ENCODE measurements at places on chromosomes 3 and 15. TPM values are rescaled to one million over a fixed set of nuclear protein-coding genes. Genes with fewer than 3 reads are reported as not detected.

ZPLD1 gene
- 0.20 TPM for polyA plus RNA-seq

TERC gene
- polyA plus RNA-seq, result not detected

IFT122 gene
- 32.6 TPM for polyA plus RNA-seq

KLHL40 gene
- polyA plus RNA-seq, result not detected

AHSG gene
- not detected for polyA plus RNA-seq

FOXL2 gene
- 61.2 TPM for polyA plus RNA-seq

CHRD gene
- polyA plus RNA-seq, result 3.1 TPM

IL17RD gene
- polyA plus RNA-seq, result 10.7 TPM

CCK gene
- polyA plus RNA-seq, result not detected

TGM4 gene
- not detected for polyA plus RNA-seq

DPPA4 gene
- polyA plus RNA-seq, result 0.08 TPM

LXN gene
- 48.4 TPM for polyA plus RNA-seq

FMN1 gene
- polyA plus RNA-seq, result 0.80 TPM

SLC2A2 gene
- polyA plus RNA-seq, result not detected

CLDN16 gene
- polyA plus RNA-seq, result 0.06 TPM

FGF7 gene
- polyA plus RNA-seq, result 45.3 TPM

GOLGA8S gene
- 0.11 TPM for polyA plus RNA-seq

CRYGS gene
- polyA plus RNA-seq, result 1.6 TPM

PRKCI gene
- polyA plus RNA-seq, result 15.5 TPM

PLA2G4D gene
- polyA plus RNA-seq, result not detected

ACSBG1 gene
- polyA plus RNA-seq, result 0.30 TPM

C2CD4A gene
- not detected for polyA plus RNA-seq

QARS1 gene
- polyA plus RNA-seq, result 191 TPM

GHSR gene
- not detected for polyA plus RNA-seq

NEK10 gene
- 0.41 TPM for polyA plus RNA-seq

CCDC54 gene
- not detected for polyA plus RNA-seq

AADACL2 gene
- 0.30 TPM for polyA plus RNA-seq

XCR1 gene
- polyA plus RNA-seq, result 0.04 TPM
